ENCODE measurements at places on chromosomes 4 and X.

GRCh38 chrX:57137501-57137900 is 304 bp upstream of the SPIN2A start:
- DNase-seq: no peak

DNA sequence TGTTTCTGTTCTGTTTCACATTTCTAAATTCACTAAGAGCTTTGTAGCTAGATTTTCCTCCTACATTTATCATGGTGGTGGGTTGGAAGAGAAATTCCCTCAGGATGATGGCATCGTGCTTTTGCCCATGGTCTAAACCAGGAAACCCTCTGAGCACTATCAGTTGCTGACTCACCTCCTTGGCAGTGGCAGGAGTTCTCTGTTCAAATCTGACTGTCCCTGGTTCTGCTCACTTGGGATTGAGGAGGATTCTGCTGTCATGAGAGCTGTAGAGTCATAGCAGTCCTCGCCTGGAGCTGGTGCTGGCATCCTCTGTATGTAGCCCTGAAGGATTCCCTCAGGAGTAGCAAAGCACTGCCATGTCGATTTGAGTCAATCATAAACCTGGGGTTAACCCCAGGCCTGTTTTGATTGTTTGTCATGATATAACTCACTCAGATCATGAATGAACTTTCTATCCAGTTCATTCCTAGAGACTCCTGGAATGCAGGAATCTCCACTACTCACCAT is 9.4 kb downstream of the TEX13A start:
- DNase-seq: no peak

- no peak for DNase-seq
Observed at GRCh38 chr4:64068096-64068495, 341.2 kb downstream of the TECRL start.

GRCh38 chr4:137529432-137529831 is 2.9 kb downstream of the PCDH18 start:
- DNase-seq: no peak

DNA sequence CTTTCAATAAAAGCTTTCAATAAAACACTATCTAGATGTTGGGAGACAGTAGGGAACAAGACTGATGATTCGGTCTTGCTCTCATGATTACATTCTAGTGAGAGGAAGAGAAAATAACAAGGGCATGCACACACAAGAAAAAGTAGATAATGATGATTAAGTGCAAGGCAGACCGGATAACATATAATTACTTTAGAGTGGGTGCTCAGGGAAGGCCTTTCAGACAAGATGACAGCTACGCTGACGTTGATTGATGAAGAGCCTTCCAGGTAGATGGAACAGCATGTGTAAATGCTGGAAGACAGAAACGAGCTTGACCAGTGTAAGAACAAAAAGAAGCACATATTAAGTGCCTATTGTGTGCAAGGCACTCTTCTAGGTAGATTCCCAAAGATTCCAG is 43.4 kb downstream of the TXK start:
- DNase-seq: no peak

GRCh38 chr4:70714079-70714887 is 7.5 kb upstream of the RUFY3 start:
- no peak for DNase-seq

- DNase-seq: no peak
Observed at GRCh38 chrX:107775000-107775733, 420 bp downstream of the TSC22D3 start.

DNA sequence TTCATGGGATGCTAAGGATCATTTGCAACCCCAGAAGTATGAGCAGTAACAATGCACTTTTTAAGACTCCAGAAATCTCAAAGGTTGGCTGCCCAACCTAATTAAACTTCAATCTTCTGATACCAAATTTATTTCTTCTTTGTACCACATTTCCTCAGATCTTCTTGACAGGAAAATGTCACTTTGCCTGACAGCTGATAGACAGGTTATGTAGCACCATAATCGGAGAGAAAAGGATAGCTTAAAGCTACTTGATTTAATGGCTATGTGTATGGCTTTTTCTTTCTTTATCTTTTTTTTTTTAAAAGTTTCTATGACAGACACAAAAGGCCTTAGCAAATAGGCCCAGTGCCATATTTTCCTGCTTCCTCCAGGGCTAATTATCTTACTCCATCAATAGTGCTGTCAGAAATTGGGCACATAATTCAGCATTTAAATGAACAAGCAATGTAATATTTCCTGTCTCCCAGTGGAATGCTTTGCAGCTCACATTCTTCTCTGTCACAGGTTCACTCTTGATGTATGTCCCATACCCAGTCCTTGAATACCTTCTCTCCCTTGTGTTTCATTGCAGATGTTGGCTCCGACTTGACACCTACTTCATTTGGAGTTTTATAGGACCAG is 795.7 kb downstream of the ADGRL3 start:
- no peak for DNase-seq

GRCh38 chrX:2484721-2485648 is 15.8 kb downstream of the DHRSX start:
- no peak for DNase-seq

- no peak for DNase-seq
Observed at GRCh38 chr4:6573986-6574746, 823 bp upstream of the MAN2B2 start.

DNA sequence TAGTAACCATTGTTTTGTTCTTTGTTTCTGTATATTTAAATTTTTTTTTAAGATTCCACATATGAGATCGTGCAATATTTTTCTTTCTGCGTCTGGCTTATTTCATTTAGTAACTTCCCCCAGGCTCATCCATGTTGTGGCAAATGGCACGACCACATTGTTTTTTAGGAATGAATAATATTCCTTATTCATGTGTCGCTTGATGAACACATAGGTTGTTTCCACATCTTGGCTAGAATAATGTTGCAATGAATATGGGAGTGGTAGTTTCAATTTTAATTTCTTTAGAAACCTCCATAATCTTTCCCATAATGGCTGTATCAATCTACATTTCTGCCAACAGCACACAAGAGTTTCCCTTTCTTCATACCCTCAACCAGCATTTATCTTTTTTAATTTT is 166.8 kb upstream of the NR3C2 start:
- no peak for DNase-seq

DNA sequence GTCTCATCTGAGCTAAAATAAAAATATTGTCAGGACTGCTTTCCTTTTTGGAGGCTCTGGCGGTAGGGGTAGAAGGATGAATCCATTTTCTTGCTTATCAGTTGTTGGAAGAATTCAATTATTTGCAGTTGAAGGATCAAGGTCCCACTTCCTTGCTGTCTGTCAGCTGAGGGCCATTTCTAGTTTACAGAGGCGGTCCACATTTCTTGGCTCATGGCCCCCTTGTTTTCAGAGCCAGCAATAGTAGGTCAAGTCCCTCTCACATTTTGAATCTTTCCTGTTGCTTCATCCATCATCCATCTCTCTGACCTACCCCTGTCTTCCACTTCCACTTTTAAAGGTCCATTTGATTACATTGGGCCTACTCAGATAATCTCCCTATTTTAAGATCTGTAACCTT is 1099.3 kb upstream of the DIAPH2 start:
- no peak for DNase-seq

DNA sequence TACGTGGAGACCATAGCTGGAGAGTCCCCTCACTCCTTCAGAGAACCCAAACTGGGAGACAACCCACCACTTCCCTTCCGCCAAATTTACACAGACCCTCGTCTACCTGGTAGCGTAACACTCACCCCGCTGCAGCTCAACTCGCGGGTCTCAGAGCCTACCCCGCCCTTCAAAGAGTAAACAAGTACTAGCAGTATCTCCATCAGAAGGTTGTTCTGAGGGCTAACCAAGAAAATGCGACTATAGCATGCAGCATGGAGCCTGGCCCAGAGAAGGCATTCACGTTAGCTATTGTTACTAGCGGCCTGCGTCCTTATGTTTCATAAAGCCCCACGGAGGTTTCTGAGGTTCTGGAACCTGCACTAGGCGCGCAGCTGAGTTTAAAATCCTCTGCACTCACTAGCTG is 531 bp upstream of the MANBA start:
- no peak for DNase-seq

DNA sequence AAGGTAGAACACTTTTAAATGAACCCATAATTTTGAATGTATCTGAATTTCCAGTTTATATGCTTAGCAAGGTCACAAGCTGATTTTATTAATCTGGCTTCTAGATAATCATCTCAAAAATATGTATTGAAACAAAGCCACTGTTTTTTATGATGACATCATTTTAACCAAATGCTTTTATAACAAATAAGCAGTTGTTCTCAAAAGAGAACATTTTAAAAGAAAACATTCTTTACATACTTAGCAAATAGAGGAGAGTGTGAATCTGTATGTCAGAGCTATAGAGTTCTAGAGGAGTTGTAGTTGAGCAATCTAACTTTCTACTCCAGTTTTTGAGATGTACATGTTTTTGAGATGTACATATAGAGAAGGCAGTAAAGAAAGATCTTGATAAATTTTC is 42.5 kb downstream of the LAMP2 start:
- no peak for DNase-seq

DNA sequence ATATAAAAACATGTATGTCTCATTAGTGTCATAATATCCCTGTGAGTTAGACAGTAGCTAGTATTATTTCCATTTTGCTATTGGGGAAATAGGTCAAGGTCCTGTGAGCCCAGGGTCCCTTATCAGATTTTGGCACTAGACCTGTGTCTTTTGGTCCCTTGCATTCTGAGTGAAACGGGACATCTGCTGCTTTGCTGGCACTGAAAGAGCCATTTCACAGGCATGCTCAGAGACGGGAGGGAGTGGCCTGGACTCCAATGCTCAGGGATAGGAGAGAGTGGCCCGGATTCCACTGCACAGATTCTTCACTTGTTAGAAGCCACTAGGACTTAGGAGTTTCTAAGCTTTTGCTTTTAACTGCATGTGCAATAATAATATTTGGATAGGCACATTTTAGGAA is 177.2 kb downstream of the TSPAN5 start:
- DNase-seq: no peak

GRCh38 chrX:77975755-77976154 is 6.3 kb upstream of the PGAM4 start:
- DNase-seq: no peak

- no peak for DNase-seq
Observed at GRCh38 chr4:147813109-147813773, 81.4 kb downstream of the ARHGAP10 start.

DNA sequence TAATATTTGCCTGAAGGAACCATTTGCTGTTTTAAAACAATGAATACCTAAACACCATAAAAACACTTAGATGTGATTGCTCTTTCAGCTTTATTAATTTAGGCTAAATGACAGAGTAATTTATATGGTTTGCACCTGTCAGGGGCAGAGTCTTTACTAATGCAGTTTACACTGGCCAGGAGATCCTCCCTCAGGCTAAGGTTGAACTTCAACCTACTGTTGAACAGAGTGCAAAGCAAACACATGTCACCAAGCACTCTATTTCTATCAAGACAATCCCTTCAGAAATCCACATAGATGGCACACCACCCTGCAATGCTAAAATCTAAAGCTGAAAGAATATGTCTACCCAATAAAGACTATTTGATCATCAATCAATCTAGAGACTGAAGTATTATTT is 147.3 kb downstream of the KLHL13 start:
- DNase-seq: no peak

GRCh38 chr4:189443341-189443740 is 497.3 kb upstream of the FRG1 start:
- no peak for DNase-seq

DNA sequence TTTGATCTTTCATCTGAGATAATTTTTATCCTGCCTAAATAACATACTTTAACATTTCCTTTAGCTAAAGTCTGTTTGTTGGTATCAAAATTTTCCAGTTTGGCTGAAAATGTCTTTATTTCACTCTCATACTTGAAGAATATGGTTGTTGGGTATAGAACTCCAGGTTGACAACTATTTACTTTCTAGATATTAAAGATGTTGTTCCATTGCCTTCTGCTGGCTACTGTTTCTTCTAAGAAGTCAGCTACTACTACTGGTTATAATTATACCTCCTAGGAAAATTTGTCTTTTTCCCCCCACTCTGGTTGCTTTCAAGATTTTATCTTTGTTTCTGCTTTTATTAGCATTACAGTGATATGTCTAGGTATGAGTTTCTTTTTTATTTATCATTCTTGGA is 75.7 kb downstream of the SH3RF1 start:
- no peak for DNase-seq

- DNase-seq: no peak
Observed at GRCh38 chr4:148630051-148630450, 187.8 kb upstream of the NR3C2 start.

GRCh38 chr4:180486342-180486741 is 1756.9 kb upstream of the TENM3 start:
- DNase-seq: no peak

DNA sequence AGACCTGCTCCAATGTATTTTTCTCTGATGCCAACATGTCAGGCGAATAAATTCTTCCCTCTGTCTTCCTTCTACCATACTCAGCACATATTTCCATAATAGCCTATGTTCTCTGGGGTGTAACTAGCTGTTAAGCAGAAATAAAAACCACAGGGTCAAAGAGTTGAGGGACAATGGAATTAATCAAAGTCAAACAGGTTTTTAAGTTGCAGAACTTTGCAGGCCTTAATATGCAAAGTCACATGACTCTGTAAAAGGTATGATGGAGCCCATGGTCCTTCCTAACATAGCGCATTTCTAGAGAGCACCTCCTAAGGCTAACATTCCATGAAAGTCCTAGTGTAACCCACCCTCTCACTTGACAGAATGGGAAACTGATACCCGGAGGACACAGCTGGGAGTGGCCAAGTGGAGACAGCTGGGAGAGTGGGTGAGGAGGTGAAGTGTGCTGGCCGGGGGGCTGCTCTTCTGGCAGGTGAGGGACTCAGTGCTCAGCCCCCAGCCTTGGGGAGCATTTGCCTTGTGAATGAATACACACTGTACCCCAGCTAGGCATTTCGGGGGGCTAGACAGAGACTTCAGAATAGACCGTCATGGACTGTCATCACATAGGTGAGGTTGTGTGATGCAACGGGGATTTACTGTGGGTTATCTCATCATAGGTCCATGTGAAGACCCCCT is 8.4 kb upstream of the SORCS2 start:
- no peak for DNase-seq

GRCh38 chr4:152100379-152101201 is 339.8 kb upstream of the GATB start:
- DNase-seq: no peak

DNA sequence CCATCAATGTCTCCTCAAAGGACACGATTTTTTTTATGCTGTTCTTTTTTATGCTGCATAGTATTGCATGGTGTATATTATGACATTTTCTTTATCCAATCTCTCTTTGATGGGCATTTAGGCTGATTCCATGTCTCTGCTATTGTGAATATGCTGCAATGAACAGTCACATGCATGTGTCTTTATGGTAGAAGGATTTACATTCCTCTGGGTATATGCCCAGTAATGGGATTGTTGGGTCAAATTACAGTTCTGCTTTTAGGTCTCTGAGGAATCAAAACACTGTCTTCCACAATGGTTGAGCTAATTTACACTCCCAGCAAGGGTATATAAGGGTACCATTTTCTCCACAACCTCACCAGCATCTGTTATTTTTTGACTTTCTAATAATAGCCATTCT is 113.9 kb downstream of the GRIA3 start:
- no peak for DNase-seq
